ENCODE measurements at places on chromosomes 2 and 18.

DNA sequence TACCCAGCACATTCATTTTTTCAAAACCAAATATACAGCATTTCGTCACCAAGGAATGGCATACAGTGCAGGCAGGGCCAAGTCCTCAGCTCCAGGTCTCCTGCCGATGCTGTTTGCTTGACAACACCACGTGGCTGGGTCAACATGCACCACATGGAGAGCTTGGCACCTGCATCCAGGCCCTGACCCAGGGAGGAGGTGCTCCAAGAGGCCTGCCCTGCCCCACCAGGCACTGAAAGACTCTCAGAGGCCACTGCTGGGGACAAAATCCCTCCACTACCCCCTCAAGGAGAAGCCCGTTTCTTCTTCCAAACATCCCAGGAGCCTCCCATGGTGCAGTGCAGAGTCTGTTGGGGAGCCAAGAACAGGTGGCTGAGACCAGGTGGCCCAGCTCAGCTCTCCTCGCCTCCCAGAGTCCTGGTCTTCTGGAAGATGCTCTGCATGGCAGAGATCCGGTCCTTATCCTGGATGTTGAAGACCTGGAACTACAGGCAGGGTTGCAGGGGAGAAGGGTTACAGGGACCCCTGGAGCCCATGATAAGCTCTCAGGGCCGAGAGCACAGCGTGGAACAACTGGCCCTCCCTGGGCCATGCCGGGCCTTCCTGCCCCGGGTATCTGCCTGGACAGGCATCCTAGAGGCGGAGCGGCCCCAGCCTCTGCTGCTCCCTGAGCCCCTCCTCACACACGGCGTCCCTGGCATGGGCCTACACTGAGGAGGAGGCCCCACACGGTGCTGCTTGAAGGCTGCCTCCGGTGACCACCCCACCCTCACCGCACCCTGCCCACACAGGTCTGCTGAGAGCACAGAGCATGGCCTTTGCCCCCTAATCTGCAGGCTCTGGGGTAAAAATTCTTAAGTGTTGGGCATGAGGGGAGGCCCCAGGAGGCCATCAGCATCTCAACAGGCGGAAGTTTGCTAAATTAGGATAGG lies 9.0 kb downstream of the MAB21L4 start:
- DNase-seq = no peak

- DNase-seq = no peak
Measured at GRCh38 chr18:56593906-56594305, 44.5 kb downstream of the TXNL1 start.

DNA sequence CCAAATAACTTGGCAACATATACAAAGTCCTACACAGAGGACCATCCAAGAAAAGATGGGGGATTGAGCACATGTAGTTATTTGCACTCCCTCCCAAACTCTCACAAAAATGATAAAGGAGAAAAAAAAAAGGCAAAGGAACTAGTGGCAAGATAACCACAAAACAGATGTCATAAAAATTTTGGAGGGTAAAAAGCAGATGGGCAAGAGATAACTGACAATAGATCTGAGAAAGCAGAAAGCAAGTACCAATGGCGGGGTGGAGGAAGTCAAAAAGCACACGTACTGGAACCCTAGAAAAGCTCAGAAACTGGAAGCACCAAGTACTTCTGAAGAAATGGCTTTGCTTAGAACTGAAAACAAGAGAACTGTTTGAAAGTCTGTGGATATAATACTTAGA lies 82.0 kb downstream of the WDPCP start:
- DNase-seq = peak; percentile 18

GRCh38 chr18:7548721-7549120 lies 18.4 kb upstream of the PTPRM start:
- no peak for DNase-seq

- DNase-seq = no peak
Measured at GRCh38 chr2:1739961-1740715, 4.2 kb downstream of the PXDN start.

DNA sequence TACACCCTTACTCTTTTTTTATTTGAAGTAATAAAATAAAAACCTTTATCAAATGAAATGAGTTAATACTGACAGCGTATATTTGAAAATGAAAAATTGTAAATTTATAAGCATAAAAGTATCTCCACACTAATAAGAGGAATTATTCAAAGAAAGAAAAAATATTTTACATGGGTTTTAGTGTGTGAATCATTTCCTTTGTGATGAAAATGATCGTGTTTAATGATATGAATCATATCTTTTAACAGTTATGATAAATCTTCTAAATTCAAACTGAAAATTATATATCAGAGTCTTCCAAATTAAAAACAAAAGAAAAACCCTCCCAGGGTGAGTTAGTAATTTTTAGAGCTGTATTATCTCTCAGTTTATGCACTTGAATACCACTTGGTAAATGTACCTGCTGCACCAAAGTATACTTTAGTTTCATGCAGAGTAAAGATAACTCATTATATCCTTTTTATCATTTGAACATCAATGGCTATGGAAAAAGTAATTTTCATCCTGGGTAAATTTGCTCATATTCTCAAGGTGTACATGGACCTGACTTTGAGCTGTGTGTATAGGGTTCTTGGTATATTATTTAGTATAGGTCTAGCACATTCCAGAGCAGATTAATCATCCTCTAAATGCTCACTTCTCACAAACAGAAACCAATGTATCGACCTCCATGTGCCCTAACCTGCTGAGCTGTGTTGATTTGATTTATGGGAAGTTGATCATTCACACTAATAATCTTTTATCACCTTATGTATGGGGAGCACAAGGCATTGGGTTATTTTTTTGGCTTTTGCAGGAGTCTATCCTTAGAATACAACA lies 98.7 kb upstream of the VWC2L start:
- DNase-seq = no peak
